Keratinocyte (primary cell): ENCODE measurements at places on chromosomes 2 and 18.
A peak's percentile ranks its signal among the peaks of the same experiment; 100 is the strongest.

DNA sequence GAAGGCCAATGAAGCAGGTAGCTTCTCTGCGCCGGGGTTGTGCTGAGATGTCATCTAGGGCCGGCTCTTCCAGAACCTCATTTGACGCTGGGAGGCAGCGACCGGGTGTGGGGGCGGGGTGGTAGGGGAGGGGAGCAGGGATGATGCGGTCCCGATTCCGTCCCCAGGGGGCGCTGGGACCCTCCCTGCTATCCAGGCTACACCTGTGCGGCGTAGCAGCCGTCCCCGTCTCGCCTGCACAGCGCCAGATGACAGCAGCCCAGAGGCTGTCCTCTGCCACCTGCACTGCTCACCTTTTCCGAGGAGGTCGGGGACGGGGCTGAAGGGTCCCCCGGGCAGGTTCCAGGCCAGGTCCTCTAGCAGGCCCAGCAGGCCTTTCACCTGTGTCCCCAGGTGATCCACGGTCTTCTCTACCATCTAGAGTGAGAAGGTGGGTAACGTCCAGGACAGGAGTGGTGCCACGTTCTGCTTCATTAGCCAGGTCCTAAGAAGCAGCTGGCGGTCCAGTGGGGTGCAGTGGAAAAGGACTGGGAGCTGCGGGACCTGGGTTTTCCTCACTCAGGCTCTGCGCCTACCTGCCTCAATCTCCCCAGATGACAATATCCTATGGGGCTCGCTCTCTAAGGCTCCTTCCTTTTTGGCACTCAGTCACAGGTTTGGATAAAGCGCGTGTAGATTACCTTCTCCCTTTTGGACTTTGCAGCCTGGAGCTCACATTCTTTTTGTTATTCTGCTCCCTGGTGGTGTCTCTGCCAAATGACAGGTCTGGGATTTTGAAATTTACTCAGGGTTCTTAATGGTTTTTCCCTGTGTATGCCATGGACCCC, 56.0 kb upstream of the RAB6C start:
- DNase-seq = no peak

- DNase-seq = no peak
Measured at GRCh38 chr2:100606332-100606725, 43.5 kb downstream of the PDCL3 start.

- DNase-seq = no peak
Measured at GRCh38 chr2:236631281-236631855, 61.7 kb downstream of the ACKR3 start.

DNA sequence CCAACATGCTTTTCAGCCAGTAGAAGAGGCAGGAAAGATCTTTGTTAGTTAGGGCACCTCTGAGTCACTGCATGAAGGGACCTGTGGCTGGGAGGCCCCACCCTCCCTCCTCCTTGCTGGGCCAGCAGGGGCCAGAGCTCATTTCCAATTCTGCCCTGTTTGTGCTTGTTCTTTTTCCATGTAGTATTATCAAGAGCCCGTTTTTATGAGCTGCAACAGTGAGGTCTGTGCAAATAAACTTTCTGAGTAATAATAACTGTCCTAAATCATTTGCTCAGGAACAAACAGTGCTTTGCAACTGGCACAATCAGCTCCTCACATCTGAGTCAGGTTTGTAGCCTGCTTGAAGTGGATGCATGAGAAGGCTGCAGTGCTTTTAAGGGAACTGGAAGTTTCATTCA, 128.0 kb downstream of the ARL4C start:
- DNase-seq = peak; percentile 41

GRCh38 chr2:47620770-47621437, 162.0 kb upstream of the MSH6 start:
- DNase-seq = no peak

DNA sequence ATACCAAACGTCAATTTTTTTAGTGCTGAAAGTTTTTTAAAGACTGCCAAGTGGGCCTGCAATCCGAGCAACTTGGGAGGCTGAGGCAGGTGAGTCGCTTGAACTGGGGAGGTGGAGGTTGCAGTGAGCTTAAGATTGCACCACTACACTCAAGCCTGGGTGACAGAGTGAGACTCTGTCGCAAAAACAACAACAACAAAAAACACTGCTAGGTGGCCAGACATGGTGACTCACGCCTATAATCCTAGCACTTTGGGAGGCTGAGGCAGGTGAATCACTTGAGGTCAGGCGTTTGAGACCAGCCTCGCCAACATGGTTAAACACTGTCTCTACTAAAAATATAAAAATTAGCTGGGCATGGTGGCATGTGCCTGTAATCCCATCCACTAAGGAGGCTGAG, 202.8 kb upstream of the COPS8 start:
- no peak for DNase-seq

- DNase-seq = no peak
Measured at GRCh38 chr18:63970809-63971205, 926 bp downstream of the SERPINB8 start.

GRCh38 chr2:105712166-105712915, 32.4 kb upstream of the NCK2 start:
- peak; percentile 2 for DNase-seq

- DNase-seq = no peak
Measured at GRCh38 chr2:105399207-105399861, 483 bp upstream of the FHL2 start.

DNA sequence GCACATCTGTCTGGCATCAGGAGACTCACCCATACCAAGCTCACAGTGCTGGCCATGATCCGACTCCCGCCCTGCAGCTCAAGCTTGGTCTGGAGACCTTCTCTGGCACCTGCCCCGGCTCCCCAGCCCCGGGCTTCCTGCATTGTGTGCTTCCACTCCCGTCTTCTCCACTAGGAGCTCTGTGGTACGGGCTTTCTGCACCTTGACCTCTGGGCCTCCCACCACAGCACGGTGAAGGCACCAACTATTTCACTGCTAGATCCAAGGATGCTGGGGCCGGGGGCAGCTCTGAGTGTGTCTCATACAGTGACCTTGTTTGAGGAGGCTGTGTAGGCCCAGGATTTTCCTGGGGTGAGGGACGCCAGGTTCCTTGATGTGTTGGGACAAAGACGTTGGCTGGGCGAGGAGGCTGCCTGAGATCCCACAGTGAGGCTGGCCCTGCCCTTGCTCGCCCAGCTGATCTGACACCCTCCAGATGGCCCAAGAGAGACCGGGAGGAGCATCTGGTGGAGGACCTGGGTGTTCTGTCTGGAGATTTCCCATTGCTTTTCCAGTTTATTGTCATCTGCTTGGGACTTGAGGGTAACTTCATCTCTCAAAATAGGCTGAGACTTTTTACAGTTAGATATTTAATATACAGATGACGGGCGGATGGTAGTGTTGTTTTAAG, 64.0 kb downstream of the HPCAL1 start:
- DNase-seq = no peak

DNA sequence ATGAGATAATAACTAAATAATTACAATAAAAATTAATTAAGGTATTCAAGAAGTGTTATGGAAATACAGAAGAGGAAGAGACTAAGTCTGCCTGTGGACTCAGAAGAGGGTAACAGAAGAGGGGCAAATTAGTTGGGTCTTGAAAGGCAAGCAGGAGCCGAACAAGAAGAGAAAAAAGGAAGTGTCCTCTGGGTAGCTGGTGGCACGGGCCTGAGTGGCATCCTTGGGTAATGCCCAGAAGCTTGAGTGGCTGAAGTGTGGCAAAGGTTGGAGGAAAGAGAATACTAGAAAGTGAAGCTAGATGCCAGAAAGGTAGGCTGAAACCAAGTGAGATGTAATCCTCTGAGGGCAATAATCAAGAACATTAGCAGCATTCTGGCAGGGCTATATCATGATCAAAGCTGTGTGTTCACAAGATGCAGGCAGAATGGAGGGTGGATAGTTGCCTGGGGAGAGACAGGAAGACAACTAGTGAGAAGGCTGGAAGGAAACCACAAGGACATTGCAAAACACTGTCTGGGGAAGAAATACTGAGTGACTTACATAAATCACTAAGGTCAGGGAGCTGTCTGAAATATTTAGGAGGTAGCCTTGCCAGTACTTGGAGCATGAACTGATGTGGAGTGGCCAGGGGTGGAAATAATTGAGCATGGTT, 16.2 kb downstream of the DOCK10 start:
- no peak for DNase-seq

- no peak for DNase-seq
Measured at GRCh38 chr2:236904389-236905263, 181.1 kb upstream of the COPS8 start.

- DNase-seq = no peak
Measured at GRCh38 chr2:40409734-40410133, 42.2 kb downstream of the SLC8A1 start.

GRCh38 chr18:8825729-8826375, 120.5 kb downstream of the MTCL1 start:
- no peak for DNase-seq

GRCh38 chr2:198296665-198297308, 492.4 kb downstream of the PLCL1 start:
- no peak for DNase-seq

DNA sequence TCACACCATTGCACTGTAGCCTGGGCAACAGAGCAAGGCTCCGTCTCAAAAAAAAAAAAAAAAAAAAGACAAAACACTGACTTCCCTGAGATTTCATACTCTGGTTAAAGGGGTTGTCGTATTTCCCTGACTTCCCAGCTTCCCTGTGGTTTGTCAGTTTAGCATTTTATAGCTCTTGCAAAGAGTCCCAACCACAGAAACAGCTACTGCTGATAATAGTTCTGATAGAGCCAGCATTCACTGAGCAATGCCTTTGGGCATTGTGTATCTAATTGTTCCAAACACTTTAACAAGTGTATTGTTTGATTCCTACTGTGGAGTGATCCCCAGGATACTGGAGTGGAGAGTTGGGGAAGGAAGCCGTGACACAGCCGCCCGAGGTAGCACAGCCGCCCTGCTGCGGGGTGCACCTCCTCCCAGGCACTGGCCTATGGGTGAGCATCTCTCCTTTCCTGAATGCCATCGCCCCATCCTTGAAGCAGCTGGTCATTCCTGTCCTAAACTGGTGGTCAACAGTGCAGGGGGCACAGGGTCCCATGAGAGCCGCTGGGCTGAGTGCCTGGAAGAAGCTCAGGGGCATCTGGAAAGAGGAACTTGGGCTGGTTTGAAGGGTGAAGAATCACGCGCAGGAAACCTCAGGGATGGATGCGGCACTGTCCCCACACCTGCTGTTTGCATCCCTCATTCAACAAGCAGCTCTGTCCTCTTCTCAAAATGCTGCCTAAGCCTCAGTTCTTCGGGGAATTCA, 81.0 kb upstream of the TMEM18 start:
- DNase-seq = no peak

GRCh38 chr2:158723921-158724802, 71.0 kb upstream of the DAPL1 start:
- peak; percentile 30 for DNase-seq

DNA sequence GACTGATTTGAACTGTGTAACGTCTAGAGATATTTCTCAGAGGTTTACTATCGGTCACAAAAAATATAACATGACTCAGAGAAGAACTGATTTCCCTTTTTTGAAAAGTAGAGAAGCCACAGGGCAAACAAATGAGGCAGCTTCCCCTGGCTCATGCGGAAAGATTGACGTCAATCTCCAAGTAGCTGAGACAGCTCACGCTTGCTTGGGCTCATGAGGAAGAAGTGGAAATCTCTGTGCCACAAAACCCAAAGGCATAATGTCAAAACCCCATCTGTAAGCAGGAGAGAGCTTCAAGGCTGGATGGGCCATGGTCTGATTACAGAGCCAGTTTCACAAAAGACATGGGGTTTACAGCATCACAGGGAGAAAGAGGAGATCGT, 188.1 kb downstream of the ARL4C start:
- DNase-seq = no peak

DNA sequence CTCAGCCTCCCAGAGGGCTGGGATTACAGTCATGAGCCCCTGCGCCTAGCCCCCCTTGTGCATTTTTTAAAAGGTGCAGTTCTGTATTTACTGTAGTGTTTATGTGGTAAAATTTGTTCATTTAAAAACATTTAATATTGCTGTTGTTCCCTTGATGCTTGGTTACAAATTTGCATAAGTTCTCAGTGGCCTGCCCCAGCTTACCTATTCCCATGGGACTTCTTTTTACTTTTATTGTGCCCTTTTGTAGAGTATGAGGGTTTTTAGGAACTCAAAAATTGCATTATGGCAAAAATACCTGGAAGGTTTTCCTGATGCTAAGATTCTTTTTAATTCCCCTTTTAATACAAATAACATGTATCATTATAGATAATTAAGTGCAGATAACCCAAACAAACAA, 63.0 kb downstream of the DGKD start:
- no peak for DNase-seq

GRCh38 chr18:12038639-12039539, 54.8 kb upstream of the ANKRD62 start:
- no peak for DNase-seq

DNA sequence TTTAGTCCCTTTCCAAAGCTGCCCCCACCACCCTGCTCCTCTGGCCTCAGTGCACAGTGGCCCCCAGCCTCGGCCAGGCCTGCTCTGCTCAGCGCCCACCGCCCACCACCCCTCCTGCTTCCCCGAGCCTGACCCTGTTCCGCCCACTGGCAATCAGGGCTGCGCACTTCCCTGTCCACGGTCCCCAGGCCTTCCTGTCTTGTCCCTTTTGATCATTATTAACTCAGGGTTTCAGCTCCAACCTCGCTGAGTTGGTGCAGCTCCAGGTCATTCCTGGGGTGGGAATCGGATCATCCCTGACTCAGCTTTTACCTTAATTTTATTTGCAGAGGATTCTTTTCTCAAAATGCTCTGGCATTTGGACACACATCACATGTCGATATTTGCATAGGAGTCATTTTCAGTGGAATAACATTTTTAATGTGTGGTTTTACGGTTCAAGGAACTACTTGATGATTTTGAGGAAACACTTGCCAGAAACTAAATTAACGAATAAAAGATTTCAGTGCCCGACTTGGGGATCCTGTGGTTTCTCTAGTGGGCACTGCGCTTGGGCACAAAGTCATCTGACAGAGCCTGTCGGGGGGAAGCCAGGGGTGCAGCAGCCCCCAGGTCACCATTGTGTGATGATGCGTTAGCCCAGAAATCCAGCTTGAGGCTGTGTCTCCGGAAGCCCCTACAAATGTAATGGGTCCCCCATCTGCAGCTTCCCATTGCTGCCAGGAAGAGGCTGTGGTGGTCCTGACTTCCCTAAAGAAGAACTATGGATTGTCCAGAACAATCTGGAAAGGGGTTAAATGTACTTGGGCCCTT, 1.0 kb upstream of the ESPNL start:
- DNase-seq = no peak

DNA sequence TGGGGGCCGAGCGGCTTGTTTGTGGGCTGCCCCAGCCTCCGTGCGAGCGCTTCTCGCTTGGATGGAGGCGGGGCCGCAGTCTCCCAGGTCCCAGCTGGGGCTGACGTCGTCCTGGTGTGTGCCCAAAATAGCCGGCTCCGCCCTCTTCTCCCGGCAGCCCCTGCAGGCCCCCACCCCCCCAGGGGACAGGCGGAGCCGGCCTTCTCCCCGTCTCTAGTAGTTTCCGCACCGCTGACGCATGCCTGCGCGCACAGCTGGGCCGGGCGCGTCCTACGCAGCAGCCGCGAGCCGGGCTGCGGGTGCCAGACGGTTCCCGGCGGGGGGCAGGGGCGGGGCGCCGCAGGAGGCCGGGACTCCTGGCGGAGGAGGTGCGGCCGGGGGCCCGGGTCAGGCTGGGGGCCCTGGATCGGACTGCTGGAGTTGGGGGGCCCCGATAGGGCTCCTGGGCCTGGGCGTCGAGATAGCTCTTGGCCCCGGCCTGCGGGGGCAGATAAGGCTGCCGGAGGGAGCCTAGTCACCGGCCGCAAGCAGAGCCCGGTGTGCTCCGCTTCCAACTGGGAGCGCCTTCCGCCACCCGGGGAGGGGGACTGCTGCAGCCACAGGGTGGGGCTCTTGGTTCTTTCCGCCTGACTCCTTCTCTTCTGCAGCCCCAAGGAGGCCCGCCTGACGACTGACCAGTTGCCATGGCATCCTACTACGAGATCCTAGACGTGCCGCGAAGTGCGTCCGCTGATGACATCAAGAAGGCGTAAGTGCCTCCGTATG, at the start of gene DNAJB2:
DNAJB2 (plus strand) TSS at position 216 of the 765 bp plus-strand sequence; CDS start at position 684, 468 bp downstream.
- peak; percentile 95 for DNase-seq

GRCh38 chr2:176085120-176085788, 1.5 kb upstream of the EVX2 start:
- no peak for DNase-seq
